Epithelial cell of proximal tubule (primary cell): ENCODE measurements at places on chromosomes 3 and 15. TPM values are rescaled to one million over a fixed set of nuclear protein-coding genes. Genes with fewer than 3 reads are reported as not detected.

The CAND2 gene
- total RNA-seq: 5.9 and 6.1 TPM in 2 replicates

The GXYLT2 gene
- 1.6 and 2.8 TPM in 2 replicates for total RNA-seq

- no peak for DNase-seq
Observed at GRCh38 chr3:117893001-117893400, 1141.6 kb downstream of the IGSF11 start.

GRCh38 chr3:140365872-140366697 is 311.8 kb upstream of the TRIM42 start:
- no peak for DNase-seq

GRCh38 chr3:115825046-115825445 is 201.7 kb downstream of the GAP43 start:
- DNase-seq: peak; percentile 35

GRCh38 chr3:24530471-24530870 is 35.8 kb upstream of the THRB start:
- no peak for DNase-seq

- no peak for DNase-seq
Observed at GRCh38 chr15:32641517-32642059, at the start of gene SCG5. SCG5 (plus strand) TSS chr15:32641710; CDS start chr15:32643593, 1,883 bp downstream.

DNA sequence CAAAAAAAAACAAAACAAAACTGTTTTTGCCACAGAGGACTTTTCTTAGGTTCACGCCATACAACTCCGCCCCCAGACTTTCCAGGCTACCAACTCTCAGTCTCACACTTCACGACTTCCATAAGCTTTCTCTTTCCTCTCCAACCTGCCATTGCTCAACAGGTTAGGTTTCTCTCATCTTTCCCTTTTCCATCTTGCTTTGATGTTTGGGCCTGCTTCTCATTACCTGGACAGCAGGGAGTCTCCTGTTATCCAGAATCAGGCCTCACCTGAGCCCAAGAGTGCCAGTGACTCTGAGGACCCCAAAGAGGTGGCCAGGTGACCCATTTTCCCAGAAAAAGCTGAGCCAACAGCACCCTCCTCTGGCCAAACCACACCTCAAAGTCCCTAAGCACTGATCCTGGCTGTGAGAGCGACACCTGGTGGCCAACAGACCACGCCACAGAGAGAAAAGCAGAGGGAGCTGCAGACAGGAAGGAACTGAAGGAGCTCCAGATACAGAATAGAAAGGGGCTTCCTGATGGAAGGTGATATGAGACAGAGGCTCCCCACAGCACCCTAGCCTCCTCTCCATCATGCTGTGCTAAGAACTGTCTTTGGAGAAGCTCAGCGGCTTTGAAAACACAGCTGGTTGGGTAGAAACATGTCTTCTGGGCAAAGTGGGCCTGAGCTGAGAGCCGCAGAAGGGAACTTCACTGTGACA is 4.0 kb downstream of the CCDC51 start:
- no peak for DNase-seq

DNA sequence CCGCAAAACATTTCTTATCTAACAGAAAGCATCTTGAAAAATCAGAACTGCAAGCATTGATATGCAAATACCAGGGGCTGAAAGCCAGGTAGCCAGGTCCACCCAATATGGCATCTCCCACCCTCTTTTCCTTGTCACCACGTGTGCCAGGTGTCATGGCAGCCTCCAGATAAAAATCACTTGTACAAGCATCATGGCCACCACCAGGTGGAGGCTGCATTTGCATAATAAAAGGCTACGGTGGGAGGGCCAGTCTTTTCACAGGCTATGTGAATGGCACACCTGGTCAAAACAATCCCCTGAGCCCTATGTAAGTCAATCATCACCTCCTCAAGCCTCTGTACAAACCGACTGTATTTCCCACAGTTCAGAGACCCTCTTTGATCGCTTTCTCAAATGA is 1233.1 kb upstream of the ALCAM start:
- DNase-seq: no peak

DNA sequence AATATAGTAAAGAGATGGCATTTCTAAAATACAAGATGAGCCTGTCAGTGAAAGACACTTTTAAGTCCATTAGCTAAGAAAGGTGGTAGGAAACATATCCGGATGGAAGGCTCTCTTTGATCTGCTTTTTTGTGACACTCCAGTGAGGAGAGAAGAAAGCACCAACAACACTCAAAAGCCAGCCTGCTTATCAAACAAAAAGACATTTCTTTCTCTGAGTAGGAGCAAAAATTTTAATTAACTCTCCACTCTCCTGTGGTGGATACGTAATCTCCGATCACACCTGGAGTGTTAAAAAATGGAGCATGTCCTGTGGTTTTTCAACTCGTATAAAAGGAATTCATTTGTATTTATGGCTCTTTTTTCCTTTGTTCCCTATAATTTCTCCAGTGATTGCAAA is 65.3 kb downstream of the OXNAD1 start:
- DNase-seq: no peak

GRCh38 chr3:125602752-125603649 is 7.7 kb upstream of the OSBPL11 start:
- DNase-seq: peak; percentile 82

- DNase-seq: no peak
Observed at GRCh38 chr3:55167586-55168317, 239.9 kb upstream of the LRTM1 start.

GRCh38 chr3:128973988-128974564 is 19.8 kb downstream of the CFAP92 start:
- DNase-seq: no peak

DNA sequence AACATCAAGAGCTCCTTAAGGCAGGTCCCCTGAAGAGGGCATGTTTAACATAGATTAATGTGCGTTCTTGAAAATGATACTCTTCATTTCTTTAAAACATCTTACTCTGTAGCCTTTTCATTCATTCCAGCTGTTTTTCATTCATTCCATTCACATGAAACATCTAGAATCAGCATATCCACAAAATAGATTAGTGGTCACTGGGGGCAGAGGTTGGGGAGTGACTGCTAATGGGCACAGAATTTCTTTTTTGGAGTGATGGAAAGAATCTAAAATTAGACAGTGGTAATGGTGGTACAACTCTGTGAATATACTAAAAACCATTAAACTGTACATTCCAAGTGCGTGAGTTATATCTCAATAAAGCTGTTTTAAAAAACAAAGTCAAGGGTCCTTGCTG is 15.4 kb upstream of the CXCR6 start:
- DNase-seq: no peak

DNA sequence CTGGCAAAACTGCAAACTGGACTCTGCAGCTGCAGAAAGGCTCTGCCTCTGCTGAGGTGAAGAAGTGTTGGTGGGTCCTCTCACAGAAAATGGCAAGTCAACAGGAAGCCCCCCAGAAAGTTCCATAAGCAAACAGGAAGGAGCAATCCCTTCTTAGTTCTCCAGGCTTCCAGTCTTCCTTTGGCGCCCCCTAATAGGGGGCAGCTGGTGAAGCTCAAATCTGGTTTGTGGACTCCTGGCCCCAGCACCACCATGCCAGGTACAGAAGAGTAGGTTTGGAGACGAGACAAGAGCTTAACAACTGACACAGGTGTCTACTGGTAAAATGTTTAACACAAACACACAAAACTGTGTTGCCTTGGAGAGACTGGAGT is 35.5 kb downstream of the LEO1 start:
- DNase-seq: no peak

- DNase-seq: no peak
Observed at GRCh38 chr3:24661175-24661584, 166.5 kb upstream of the THRB start.
